ENCODE measurements at places on chromosomes 7 and 10.

- DNase-seq, result no peak
Observed at GRCh38 chr7:157263156-157263555, 73.6 kb upstream of the DNAJB6 start.

DNA sequence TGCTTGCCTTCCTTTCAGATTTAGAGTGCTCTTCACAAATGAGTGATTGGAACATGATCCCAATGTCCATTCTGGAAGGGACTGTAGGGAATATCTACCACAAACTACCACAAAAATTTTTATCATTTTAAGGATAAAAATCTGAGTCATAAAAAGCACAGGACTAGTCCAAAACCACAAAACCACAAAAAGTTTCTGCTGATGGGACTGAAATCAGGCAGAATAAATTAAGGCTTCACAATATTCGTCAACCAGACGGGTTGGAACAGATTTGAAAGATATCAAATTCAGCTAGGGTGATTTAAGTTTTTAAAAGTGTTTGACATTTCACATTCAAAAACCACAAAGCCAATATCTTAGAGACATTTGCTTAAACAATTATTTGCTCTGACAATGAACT is 100.1 kb upstream of the PTN start:
- DNase-seq, result peak; percentile 32

GRCh38 chr10:110445871-110446270 is 51.8 kb upstream of the DUSP5 start:
- no peak for DNase-seq

DNA sequence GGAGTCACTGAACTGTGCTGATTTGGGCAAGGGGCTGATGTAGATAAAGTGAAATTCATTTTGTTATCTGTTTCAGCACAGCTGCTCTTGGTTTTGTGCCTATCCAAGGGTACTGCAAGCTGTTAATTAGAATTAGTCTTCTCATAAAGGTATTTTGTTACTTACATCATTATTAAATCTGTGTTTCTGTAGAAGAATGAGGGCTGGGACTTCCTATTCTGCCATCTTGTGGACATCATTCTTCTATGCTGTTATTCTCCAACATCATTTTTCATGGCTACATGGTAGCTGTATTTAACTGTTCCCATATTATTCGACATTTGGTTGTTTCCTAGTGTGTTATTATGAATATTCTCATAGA is 76.2 kb upstream of the CCDC71L start:
- DNase-seq, result no peak

DNA sequence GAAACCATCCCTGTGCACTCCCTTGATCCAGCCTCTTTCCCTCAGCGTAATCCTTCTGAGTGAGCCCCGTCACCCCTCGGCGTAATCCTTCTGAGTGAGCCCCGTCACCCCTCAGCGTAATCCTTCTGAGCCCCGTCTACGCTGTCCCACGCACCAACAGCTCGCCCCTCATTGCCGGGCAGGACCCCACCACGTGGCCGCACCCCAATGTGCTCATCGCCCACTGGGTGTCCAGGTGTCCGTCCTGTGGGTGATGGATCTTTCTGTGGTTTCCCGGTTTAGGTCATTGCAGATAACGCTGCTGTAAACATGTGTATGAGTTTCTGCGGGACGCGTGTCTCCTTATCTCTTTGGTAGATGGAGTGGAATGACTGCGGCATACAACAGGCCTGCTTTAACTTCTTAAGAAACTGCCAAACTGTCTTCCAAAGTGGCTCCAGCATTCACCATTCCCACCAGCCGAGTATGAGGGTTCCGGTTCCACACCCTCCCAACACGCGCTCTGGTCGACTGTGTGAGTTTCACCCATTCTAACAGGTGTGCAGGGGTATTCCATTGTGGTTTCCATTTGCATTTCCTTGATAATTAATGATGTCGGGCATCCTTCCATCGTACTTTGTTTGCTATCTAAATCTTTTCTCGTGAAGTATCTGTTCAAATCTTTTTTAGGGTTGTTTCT is 42.1 kb upstream of the NKX6-2 start:
- DNase-seq, result no peak

DNA sequence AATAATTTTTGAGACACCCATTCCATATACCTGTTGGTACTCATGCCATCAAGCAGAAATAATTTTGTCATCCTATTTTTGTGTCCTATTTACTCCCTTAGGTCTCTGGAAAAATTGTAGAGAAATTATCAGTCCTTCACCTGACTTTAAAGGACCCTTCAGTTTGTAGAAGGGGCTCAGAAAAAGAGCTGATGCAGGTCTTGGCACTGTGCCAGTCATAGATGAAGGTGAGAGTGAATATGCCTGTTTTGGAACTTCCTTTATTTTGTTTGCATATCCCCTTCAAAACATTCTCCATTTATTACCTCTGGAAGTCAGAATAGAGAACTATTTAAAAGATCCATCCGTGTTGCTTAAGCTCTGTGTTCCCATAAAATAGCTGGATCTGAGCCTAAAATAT is 321.0 kb upstream of the TPK1 start:
- no peak for DNase-seq

DNA sequence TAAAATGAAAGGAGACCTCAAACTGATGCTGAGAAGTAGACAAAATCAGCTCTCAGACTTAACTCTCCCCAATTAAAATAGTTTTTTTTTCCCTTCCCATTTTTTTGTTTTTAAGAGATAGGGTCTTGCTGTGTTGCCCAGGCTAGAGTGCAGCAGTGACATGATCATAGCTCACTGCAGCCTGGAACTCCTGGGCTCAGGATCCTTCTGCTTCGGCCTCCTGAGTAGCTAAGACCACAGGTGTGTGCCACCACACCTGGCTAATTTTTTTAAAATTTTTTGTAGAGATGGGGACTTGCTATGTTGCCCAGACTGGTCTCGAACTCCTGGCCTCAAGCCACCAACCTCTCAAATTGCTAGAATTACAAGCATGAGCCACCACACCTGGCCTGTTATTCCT is 61.1 kb downstream of the NHLRC2 start:
- no peak for DNase-seq

DNA sequence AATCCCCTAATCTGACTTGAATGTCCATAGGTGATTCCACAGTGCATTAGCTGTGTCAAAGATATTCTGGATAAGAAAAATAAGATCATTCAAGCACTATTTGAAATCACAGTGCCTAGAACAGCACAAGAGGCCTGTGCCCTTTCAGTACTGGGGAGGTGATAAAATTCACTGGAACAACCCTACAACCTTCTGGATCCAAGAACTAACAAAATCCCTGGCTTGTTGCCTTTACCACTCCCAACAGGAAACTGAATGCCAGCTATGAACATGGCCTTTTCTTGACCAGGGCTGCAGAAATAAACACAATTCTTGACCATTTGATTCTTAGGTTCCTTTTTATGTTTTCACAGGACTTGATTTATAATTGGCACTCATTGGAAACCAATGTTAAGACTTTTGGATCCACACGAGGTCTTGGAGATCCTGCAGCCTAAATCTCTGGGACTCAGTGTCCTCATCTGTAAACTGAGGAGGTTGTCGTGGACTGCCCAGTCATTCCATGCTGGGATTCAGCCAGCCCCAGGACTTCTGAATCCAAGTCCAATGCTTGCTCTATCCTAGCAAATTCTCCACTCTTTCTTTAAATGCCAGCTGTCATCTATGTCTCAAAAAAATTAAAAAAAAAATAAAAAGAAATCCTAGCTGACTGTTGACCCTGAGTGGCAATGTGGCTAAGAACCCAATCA is 624.7 kb downstream of the KCNMA1 start:
- DNase-seq, result no peak

DNA sequence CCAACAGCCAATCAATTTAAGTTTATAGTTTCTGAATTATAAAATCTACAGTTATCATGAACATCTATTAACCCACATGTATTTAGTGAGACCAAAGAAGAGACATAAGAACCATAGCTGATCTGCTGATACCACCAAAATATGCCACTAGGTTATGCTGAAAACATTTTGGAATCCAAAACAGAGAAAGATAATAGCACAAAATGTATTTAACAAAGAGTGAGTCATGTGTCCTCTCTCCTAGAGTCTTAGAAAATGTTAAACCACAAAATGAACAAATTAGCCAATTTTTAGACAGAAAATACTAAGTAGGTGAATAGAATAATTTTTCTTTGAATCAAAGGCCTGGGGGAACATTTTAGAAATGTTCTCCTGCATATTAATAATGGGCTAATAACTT is 527.5 kb downstream of the GPAM start:
- DNase-seq, result no peak

DNA sequence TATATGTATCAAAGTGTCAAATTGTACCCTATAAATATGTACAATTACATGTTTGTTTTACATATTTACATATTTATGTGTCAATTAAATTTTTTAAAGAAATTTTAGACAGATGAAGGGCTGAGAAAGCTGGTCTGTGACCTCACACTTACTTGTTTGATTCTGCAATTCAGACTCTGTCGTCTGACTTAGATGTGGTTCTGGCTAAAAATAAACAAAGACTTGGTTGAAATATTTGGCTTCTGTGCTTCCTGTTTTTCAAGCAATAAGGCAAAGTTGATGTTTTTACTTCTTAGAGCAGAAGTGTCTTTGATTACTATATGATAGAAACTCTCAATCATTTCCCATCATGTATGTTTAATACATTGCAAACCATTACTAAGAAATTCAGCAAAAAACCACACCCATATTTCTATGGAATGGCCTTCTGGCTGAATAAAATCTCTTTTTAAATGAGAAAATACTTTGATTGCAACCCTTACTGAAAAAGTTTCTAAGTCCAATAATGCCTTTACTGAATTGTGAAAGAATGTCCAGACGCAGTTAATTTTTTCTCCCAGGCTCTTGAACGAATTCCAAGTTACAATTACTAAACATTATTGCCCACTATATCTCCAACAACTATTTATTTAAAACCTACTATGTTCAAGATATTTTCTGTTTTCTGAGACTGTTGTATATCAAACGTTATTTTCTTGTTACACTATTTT is 59.5 kb upstream of the PRKG1 start:
- DNase-seq, result no peak

DNA sequence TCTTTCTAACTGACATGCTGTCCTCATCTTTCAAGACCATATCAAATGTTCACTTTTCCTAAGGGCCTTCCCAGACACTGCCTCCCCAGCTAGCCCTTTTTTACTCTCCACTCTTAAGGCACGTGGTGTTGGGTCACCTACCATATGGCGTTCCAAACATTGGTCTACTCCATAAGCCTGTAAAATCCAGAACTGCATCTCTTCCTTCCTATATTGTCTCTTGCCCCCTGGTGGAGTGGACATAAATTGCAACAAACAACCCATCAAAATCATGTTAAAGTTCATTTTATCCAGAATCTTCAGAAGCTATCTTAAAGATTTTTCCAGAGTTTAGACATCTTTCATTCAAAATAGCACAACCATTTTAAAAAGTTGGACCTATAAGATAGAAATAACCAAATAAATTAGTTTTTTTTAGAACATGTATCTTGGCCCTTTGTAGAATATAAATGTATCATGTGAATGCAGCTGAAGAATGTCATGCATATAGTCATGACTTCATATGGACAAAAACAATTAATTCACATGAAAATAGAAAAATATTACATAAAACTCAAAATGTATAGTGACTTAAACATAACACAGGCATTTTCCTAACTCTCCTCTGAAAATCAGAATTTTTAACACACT is 180.6 kb upstream of the CHRM2 start:
- peak; percentile 23 for DNase-seq

- no peak for DNase-seq
Observed at GRCh38 chr7:93575555-93576399, 1.3 kb upstream of the CALCR start.

- DNase-seq, result no peak
Observed at GRCh38 chr7:38311329-38311937, 38.0 kb upstream of the TARP start.

GRCh38 chr7:83739527-83739926 is 90.6 kb upstream of the SEMA3E start:
- no peak for DNase-seq

- DNase-seq, result peak; percentile 92
Observed at GRCh38 chr7:1531263-1531978, 919 bp downstream of the MAFK start.

GRCh38 chr7:23712368-23713284 is 2.6 kb downstream of the STK31 start:
- peak; percentile 82 for DNase-seq

- DNase-seq, result no peak
Observed at GRCh38 chr10:3981300-3981699, 196.3 kb upstream of the KLF6 start.

- DNase-seq, result no peak
Observed at GRCh38 chr7:83449781-83450180, 199.2 kb downstream of the SEMA3E start.

DNA sequence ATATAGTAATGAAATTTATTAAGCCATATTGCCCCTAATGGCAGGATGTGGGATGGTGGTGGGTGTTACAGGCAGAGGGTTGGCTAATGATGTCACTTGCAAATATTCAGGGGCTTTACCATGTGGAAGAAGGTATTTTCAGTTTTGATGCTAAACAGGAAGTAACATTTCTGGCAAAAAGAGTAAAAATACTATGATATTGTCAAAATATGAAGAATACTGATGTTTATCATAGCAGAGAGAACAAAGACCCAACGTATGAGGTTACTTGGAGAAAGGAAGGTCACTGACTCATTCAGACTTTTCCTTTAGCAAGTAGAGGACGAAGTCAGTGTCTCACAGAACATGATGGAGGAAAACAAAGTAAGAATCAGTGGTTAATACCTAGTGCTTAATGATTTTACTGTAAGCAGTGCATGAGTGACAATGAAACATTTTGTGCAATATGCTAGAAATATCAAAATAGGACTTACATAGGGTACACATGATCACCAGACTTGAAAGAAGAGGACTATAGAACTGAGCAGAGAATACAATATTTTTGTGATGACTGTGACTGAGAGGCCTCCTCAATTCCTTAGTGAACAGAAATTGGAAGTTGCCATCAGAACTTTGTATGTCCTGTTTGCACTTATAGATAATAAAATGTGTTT is 89.7 kb upstream of the STEAP4 start:
- DNase-seq, result no peak

GRCh38 chr7:157570531-157571200 is 233.9 kb downstream of the DNAJB6 start:
- DNase-seq, result no peak

DNA sequence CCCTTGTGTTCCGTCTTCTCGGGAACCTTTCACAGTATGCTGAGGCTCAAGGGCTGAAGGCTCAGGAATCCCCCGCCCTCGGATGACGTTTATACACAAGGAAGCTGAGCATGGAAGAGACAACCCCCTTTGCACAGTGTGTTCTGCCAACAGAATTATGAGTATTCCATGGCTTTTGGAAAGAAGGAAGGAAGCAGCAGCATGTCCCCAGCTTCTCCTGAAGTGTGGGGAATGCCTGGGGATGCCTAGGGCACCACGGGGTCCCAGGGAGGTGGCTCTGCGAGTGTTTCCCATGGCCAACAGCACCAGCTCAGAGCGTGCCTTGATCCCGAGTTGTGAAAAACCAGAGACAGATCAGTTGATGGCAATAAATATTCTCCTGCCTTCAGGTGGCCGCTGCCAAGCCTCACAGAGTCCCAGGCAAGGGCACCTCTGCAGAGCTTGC is 88.8 kb upstream of the DDC start:
- peak; percentile 71 for DNase-seq

GRCh38 chr7:120160166-120160565 is 112.8 kb upstream of the KCND2 start:
- no peak for DNase-seq
